CD4-positive, alpha-beta T cell treated with Interleukin-17A for 1 hour (primary cell): ENCODE measurements at places on chromosomes 3 and 15.

DNA sequence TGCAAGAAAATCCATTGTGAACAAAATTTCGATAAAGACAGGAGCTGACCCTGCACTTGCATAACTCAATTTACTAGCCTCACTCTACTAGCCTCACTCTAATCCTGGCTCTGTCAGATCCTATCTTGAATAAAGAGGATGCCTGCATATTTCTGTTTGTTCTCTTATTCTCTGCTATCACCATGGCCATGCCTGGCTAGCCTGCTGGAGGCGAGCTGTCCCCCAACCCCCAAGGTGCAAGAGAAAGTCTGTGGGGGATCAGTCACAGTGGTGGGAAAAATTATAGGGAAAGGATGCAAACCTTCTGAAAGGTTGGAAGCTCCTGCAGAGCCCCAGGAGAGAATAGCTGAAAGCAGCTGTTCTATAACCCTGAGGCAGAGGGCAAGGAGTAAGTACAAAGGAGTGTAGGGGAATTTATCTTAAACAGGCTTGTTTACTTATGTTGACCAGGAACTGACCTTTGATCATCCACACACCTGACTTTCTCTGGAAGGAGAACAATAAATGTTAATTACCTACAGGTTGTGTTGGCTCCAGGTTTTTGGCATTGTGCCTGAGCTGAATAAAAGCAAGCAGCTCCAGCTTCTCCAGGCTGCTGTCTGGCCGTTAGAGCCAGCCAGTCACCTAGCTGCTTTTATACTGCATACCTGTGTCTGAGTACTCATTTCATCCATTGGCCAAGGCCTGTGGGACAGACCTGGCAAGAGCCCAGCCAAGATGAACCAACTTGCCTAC is 137.7 kb upstream of the RASGRP1 start:
- DNase-seq, result no peak

DNA sequence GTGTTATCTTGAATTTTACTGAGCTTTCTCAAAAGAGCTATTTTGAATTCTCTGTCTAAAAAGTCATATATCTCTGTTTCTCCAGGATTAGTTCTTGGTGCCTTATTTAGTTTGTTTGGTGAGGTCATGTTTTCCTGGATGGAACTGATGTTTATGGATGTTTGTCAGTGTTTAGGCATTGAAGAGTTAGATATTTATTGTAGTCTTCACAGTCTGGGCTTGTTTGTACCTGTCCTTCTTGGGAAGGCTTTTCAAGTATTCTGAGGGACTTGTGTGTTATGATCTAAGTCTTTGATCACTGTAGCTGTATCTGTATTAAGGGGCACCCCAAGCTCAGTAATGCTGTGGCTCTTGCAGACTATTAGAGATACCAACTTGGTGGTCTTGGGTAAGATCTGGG is 10.6 kb upstream of the RAD51 start:
- no peak for DNase-seq

- no peak for DNase-seq
Observed at GRCh38 chr3:103511891-103512290, 1077.1 kb downstream of the ZPLD1 start.

GRCh38 chr15:39998511-39999077 is 40.4 kb downstream of the SRP14 start:
- DNase-seq, result no peak

DNA sequence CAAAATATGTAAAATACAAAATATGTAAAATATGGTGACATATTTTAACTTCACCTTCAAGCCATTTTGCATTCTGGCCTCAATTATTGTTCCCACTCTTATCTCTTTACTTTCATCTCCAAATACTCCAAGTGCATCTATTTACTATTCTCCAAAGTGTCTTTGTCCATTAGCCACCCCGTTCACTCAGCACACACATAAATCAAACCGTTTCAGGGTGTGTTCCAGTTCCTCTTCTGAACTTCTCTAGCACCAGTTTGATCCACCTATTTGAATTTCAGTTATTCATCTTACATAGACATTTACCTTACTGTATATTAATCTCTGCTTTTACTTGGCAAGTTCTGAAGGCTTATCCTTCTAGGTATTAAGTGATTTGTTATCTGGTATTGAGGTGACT is 45.1 kb downstream of the SGO1 start:
- DNase-seq, result no peak

GRCh38 chr3:38583688-38584087 is 65.8 kb downstream of the SCN5A start:
- no peak for DNase-seq

GRCh38 chr15:40633178-40633577 is 39.1 kb downstream of the KNL1 start:
- DNase-seq, result no peak

DNA sequence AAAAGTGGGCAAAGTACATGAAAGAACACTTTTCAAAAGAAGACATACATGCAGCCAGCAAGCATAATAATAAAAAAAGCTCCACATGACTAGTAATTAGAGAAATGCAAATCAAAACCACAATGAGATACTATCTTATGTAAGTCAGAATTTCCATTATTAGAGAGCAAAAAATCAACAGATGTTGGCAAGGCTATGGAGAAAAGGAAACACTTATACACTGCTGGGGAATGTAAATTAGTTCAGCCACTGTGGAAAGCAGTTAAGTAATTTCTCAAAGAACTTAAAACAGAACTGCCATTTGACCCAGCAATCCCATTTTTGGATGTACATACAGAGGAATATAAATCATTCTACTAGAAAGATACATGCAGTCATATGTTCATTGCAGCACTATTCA is 360.7 kb downstream of the NSUN3 start:
- DNase-seq, result no peak

- DNase-seq, result no peak
Observed at GRCh38 chr15:71752604-71753289, 57.6 kb upstream of the NR2E3 start.

- DNase-seq, result no peak
Observed at GRCh38 chr15:38755718-38756117, 191.1 kb upstream of the RASGRP1 start.

DNA sequence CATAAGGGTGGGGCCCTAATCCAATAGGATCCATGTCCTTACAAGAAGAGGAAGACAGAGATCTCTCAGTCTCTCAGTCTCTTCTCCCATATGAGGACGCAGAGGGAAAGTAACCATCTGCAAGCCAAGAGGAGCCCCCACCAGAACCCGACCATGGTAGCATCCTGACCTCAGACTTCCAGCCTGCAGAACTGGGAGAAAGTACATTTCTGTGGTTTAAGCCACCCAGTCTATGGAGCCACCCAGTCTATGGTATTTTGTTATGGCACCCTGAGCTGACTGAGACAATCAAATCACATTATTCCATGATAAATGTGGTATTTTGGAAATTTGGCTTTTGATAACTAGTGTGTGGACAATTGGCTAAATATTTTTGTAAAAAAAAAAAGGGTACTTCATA is 101.5 kb upstream of the TMC3 start:
- DNase-seq, result no peak

- DNase-seq, result no peak
Observed at GRCh38 chr3:19881036-19881435, 53.0 kb downstream of the EFHB start.

DNA sequence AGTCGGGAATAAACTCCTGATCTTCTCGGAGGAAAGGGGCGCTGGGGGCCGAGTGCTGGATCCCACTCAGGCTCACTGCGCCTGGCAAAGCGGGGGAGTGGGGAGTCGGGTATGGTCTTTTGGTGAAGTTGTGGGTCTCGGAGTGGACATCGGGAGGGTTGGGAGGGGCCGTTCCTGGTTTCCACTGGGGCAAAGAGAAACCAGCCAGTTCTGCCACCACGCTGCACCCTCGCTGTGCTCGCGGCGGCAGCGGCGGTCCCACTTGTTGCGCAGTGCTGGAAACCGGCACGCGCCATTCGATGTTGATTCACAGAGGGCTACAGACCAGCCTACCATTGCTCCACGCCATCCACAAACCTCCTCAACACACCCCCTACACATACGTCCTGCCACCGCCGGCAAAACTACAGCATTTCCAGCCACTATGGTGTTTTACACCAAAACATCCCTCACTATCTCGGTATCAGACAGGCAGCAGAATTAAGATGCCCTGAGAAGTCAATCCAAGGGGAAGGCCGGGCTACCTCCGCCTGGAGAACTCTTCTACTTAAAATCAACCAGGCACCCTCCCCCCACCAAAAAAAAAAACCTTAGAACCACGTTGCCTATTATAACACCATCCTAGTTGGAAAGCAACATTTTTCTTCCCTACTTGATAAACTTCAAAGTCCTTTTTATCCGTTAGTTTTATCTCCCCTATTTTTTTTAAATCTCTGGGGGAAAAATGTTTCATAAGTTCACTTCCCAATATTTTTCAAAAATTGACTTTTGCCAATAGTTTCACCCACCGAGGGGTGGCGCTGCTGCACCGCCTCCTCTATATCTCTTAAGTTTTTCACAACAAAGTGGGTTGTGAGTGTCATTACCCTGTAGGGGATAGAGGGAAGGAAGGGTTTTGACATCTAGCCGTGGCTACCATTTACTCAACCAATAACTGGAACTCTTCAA is 3.6 kb downstream of the BCL6 start:
- peak; percentile 81 for DNase-seq

DNA sequence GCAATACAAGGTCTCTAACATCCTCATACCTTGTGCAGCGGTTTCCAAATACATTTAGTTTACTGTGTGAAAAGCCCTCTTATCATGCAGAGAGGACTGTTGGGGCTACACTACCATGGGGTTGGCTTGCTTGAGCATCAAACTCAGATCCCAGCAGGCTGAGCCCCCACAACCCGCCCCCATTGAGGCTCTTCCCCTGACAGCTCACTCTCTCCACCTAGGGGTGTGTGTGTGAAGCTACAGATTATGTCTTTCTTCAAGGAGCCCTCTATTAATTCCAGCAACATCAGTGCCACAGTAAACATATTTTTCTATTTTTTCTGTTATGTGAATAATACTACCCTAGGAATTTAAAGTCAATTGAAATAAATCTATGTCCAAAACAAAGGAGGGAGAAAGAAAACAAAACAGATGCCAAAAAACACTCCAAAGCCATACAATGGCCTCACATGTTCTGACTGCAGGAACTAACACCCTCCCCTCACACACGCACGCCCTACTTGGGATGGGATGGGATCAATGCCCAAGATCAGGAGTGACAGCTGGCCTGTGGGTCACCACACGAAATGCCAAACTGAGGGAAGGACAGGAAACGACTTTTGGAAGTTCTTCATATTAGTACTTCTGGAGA is 14.7 kb downstream of the TM4SF4 start:
- no peak for DNase-seq

- DNase-seq, result no peak
Observed at GRCh38 chr3:190671658-190672057, 157.8 kb downstream of the IL1RAP start.

DNA sequence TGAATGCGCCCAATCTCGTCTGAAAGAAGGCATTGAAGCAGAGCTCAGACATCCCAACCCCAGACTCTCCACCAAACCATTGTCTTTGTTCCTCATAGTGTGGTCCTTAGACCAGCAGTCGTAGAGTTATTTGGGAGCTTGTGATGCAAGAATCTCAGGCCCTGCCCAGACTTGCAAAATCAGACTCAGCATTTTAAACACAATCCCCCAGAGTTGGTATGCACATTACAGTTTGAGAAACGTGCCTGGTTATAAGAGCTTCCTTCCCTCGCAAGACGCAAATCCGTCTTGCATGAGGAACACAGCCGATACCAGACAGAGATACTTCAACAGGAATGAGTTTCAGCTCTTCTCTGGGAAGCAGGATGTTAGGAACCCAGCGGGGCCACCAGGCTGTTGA is 38.9 kb upstream of the IREB2 start:
- DNase-seq, result no peak

GRCh38 chr3:1469248-1469647 is 376.4 kb downstream of the CNTN6 start:
- DNase-seq, result no peak

GRCh38 chr15:26178640-26179220 is 315.6 kb upstream of the ATP10A start:
- no peak for DNase-seq

DNA sequence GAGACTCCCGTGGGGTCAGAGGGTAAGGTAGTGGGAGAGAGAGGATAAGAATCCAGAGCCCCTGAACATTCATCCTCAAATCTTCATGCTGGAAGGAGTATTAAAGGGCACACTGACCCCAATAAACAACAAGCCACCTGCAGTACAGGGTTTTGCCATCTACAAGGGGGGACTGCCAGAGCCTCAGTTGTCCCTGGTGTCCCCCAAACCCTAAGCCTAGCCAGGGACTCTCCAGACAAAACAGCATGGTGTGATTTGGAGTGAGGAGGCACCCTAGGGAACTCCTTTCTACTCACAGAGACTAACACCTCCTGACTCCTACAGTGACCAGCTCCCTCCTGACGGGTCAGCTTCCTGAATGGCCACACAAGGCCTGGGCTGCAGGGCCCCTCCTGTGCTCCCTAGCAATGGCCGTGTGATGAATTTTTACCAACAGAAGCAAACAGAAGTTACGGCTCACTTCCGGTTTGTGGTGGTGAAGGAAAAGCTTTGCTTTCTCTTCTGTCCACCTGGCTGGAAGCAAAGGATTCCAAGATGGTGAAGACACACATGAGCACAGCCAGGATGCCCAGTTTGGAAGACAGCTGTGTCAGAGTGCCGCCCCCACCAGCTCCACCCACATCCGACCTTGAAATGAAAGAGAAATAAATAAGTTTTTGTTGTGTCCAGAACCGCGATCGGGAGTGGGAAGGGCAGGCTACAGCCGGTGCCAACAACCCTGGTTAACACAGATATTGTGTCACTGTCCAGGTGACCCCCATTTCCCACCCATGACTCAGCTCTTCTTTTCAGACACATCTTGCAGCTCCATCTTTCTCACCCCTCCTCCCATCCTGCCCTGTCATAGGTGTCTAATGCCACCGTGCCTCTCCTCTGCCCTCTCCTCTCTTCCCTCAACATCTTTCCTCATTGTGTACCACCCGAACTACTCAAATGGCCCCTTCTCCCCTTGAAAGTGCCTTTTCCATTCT is 69.6 kb upstream of the ATP13A3 start:
- peak; percentile 16 for DNase-seq

DNA sequence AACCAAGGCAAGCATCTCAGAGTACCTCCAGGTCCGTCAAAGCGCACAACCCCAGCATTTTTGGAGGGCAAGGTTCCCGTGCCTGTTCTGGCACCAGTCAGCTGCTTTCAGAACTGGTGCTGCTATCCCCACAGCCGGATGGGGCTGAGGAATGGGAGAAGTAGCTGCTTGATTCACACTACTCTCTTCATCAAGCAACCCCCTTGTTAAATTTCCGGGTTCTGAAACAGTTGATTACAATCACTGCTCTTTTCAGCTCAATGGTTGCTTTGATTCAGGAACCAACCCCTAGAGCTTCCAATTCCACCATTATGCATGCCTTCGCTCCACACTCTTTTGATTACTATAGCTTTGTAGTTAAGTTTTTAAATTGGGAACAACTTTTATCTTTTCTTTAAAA is 12.3 kb upstream of the UBA7 start:
- DNase-seq, result no peak

GRCh38 chr3:114223143-114223542 is 14.2 kb downstream of the ZNF80 start:
- DNase-seq, result peak; percentile 72
